SHP77 (cell line): ENCODE measurements at places on chromosomes 6 and 20.
A peak's percentile ranks its signal among the peaks of the same experiment; 100 is the strongest.

DNA sequence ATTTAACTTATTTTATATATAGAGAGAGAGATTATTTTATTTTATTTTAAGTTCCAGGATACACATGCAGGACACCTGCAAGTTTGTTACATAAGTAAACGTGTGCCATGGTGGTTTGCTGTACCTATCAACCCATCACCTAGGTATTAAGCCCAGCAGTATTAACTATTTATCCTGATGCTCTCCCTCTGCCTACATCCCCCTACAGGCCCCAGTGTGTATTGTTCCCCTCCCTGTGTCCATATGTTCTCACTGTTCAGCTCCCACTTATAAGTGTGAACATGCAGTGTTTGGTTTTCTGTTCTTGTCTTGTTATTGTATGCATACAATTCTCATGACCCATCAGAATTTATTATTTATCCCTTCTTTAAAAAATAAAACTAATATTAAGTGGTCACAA lies 34.6 kb downstream of the FKBP1C start:
- DNase-seq = no peak

GRCh38 chr6:35737413-35738211 lies 780 bp downstream of the ARMC12 start:
- DNase-seq = peak; percentile 51

DNA sequence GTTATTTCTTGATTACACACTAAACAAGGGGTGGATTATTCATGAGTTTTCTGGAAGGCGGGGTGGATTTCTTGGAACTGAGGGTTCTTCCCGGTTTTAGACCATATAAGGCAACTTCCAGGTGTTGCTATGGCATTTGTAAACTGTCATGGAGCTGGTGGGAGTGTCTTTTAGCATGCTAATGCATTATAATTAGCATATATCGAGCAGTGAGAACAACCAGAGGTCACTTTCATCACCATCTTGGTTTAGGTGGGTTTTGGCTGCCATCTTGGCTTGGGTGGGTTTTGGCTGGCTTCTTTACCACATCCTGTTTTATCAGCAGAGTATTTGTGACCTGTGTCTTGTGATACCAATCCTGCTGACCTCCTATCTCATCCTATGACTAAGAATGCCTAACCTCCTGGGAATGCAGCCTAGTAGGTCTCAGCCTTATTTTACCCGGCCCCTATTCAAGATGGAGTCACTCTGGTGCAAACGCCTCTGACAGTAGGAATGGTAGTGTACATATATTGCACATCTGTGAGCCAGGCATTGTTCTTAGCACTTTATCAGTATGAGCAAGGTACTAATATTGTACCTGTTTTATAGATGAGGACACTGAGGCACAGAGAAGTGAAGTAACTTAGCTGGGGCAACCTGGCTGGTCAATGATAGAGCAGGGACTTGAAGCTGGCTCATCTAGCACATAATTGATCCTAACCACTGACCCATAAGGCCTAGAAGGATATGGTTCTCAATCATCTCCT lies 203.7 kb downstream of the NFATC2 start:
- DNase-seq = no peak

GRCh38 chr20:63293456-63293855 lies 470 bp downstream of the COL20A1 start:
- no peak for DNase-seq

- no peak for DNase-seq
These were observed 318.0 kb downstream of the GRIK2 start for GRCh38 chr6:101711518-101711917.

GRCh38 chr6:163126741-163127140 lies 287.8 kb upstream of the QKI start:
- no peak for DNase-seq

DNA sequence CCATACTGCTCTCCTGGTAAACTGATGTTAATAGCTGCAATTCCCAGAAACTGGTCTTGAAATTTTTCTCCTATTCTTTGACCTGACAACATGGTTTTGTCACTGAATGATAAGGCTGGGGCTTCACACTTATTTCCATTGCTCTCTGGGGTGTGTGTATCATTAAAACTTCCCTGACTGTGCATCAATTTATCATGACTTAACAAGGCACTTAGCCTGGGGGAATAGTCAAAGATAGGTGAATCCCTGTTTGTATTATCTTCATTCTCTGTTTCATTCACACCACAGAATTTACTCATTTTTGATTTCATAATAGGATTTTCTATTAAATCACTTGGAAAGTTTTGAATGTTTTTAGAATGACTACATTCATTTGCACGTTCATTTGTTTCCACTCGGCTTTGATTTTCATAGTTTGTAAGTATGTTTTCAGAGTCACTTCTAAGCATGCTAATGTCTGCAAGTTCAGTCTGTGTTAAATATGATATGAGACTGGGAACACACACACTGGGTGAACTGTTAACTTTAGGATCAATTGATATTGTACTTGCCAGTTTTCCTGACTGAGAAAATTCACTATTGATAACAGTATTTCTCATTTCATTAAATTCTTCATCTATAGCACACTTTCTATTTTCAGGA lies 35.5 kb downstream of the DST start:
- DNase-seq = no peak
